Activated CD4-positive, CD25-positive, alpha-beta regulatory T cell treated with anti-CD3 and anti-CD28 coated beads, Interleukin-2, amount 50 U/mL, for 24 hours (primary cell): ENCODE measurements at places on chromosomes 3 and 15.

- ATAC-seq = no peak
These were observed 127.9 kb downstream of the DTWD1 start for GRCh38 chr15:49748791-49749190.

DNA sequence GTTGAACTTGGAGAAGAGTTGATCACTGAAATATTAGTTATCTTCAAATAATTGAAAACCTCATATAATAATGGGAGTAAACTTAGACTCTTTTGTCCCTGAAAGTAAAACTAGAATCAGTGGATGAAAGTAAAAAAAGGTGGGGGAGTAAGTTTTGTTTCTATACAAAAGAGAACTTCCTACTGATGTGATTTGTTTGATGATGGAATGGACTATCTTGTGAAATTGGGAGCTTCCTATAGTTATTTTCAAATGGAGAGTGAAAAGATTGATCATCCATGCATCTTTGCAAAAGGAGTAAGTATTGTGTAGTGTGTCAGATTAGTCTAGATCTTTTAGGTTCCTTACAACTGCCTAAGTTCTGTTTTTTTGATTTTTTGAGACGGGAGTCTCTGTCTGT, 28.4 kb downstream of the SPRED1 start:
- no peak for ATAC-seq

GRCh38 chr3:17078926-17079465, 194.2 kb downstream of the PLCL2 start:
- ATAC-seq = no peak

DNA sequence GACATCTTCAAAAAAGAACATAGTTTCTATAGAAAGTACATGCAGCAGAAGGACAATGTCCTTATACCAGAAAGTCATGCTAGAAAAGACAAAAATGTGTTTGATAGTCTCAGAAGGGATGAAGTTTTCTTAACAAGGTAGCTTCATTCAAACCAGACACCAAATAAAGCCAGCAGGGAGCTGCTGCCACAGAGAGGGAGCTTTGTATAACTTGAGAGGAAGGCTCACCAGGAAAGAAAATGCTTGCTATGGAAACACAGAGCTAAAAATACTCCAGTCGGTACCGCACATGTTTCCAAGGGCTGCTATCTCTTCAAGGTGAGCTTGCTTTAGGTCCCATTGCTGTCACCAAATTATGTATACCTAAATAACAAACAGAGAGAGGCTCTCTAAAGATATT, 1074.8 kb upstream of the ALCAM start:
- ATAC-seq = no peak

GRCh38 chr3:119659606-119660291, 640 bp downstream of the POPDC2 start:
- no peak for ATAC-seq

DNA sequence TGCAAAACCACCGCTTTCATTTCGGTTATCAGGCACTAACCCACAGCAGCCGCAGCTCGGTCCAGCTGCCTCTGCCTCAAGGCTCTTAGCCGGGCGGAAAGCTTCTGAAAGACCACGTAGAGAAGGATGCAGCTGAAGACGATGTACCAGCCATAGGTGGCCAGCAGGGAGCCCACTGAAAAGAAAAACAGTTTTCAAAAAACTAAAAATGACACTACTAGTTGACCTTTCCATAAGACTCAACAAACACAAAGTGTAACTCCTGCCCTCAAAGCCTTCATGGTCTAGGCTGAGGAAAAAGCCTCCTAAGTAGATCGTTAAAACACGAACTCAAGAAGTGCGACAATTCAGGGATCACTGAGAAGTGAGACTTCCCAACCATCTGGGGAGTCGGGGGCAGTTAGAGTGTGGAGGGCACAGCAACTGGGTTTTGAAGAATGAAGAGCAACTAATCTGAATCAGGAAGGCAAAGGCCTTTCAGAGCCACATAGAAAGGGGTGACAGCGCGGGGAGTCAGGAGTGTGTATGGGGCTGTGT, 716 bp downstream of the SELENOS start:
- ATAC-seq = peak; percentile 17

GRCh38 chr3:128145279-128145678, 8.0 kb upstream of the EEFSEC start:
- no peak for ATAC-seq

DNA sequence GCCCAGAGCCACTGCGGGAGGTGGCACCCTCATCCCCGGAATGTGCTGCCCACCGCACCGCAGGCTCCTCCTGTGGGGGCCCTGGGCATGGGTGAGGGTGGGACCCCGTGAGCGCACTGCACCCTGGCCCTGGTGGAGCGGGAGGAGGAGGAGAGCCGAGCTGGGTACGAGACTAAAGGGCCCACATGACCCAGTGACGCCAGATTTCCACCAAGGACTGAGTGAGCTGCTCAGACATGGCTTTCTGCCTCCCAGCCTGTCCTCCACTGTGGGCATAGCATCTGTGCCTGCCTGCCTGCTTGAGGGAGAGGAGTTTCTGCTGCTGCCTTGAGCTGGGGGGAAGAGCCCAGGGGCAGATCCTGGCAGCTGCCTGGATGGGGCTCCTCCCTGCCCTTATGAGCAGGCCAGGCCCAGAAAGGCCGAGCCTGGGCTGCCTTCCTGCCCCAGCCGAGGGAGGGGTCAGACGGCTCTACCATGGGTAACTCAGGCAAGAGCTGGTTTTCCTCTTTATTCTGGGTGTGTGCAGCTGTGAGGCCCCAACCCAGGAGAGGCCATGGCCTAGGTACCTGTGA, 88.4 kb downstream of the VGLL4 start:
- ATAC-seq = no peak

DNA sequence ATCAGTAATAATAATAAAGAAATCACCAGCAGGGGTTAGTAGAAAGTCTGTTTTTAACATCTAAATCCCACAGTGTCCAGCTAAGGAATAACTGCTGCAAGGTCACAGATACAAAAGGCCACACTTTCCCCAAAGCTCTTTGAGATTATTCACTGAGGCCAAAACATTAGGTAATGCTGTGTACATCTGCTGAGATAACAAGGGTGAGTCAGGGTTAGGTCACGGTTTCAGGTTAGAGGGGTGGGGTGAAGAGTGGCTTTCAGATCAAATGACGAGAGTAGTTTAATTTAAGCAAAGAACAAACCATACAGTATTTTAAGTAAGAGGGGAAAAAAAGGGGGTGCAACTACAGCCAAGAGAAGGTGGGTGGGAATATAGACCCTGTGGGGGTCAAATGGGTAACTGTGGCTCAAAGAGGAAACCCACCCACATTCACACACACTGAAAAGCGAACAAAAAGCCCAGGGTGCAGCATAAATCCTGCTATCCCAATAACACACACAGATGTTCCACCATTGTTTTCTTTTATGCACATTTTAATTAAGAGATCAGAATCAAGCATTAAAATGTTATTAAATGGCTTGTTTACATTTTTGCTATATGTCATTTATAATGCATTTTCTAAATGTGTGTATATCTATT, 412.9 kb downstream of the TIGIT start:
- peak; percentile 100 for ATAC-seq

- ATAC-seq = no peak
These were observed 23.0 kb upstream of the VPS39 start for GRCh38 chr15:42231088-42231487.

- no peak for ATAC-seq
These were observed 553.4 kb downstream of the OCA2 start for GRCh38 chr15:27545494-27546255.

- no peak for ATAC-seq
These were observed 57.6 kb downstream of the ADAMTS17 start for GRCh38 chr15:100284191-100284590.

- no peak for ATAC-seq
These were observed 68.8 kb upstream of the ABHD2 start for GRCh38 chr15:89019436-89019835.

GRCh38 chr15:48112242-48112641, 8.5 kb upstream of the SLC24A5 start:
- no peak for ATAC-seq

DNA sequence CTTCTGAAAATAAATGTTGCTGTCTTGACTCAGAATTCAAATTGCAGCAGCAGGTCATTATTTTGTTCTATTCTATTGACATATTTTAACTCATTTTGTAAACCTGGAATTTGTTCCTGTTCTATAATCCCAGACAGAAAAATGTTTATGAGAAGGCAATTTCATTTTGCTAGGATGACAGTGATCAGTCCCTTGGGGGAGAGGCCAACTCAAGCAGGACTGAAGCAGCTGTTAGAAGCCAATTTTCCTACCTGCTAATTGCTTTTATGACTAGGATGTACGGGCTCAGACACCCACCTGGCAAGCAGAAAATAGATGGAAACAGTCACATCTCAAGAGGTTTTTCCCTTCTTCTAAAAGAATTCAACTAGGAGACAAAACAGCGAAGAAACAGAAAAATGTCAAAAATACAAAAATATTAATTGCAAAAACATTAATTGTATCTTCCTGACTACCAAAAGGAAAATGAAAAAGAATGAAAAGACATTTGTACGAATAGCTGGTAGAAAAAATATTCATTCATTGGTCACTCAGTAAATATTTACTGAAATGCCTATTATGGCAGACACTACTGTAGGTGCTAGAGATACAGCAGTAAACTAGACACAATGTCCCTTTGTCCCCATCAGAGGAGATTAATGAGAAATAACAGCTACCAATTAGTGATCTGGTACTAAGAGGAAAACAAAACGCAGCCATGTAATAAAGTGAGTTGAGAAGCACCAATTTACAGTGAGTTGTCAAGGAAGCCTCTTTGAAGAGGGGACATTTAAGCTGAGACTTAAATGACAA, 73.5 kb downstream of the PEAK1 start:
- ATAC-seq = no peak

DNA sequence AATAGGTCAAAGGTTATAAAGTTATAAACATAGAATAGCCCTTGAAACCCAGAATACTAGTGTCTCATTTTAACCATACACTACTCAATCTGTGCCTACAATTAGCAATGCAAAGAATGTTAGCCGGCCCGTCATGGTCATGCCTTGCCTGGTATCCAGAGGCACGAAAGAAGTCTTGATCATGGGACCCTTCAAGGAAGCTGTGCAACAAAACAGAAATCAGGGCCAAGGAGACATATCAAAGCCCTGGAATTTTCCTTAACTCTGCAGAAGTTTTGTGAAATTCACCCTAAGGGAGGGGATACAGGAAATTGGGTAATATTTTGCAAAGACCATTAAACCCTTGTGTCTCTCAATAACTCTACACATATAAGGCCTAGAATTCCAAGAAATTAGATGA, 482.4 kb downstream of the ROBO1 start:
- ATAC-seq = no peak

- no peak for ATAC-seq
These were observed 65.8 kb downstream of the PDE8A start for GRCh38 chr15:85047271-85047948.

DNA sequence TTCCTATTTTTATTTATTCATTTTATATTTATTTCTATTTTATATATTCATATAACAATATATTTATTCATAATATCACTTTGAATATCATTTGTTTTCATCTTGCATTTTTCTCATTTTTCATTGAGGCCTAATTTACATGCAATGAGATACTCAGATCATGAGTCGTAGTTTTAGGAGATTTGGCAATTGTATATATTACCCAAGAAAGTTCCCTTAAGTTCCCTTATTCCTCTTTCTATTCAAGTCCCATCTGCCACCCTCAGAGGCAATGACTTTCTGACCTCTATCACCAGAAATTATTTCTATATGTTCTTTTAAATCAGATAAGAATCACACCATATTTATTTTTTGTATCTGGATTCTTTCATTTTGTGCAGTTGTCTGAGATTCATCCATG, 329.1 kb upstream of the TPRG1 start:
- no peak for ATAC-seq

GRCh38 chr15:101499863-101500713, 10.6 kb upstream of the PCSK6 start:
- ATAC-seq = no peak

DNA sequence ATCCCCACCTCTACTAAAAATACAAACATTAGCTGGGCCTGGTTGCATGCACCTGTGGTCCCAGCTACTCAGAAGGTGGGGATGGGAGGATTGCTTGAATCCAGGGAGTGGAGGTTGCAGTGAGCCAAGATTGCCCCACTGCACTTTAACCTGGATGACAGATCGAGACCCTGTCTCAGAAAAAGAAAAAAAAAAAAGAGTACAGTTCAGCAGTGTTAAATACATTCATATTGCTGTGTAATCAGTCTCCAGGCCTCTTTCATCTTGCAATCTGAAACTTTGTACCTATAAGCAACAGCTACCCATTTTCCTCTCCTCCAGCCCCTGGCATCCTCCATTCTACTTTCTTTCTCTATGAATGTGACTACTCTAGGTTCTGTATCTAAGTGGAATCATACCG, 61.2 kb downstream of the LPP start:
- ATAC-seq = no peak

- ATAC-seq = no peak
These were observed 100.0 kb downstream of the ZMAT3 start for GRCh38 chr3:178971614-178972013.

GRCh38 chr15:77036537-77037387, 34.1 kb downstream of the TSPAN3 start:
- ATAC-seq = no peak
